LoVo (cell line): ENCODE measurements at places on chromosomes 3 and 15.
A peak's percentile ranks its signal among the peaks of the same experiment; 100 is the strongest.

DNA sequence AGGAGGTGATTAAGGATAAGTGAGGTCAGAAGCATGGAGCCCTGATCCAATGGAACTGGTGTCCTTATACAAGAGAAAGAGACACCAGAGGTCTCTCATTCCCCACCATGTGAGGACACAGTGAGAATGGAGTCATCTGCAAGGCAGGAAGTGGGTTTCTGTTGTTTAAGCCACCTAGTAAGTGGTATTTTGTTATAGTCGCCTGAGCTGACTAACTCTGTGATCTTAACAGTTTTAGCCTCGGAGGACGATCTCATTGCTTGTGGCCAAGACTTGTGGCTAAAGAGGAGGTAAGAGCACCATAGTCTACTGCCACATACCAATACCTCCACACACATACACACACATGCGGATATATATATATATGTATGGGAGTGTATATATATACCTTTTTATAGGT, 73.8 kb downstream of the MCTP2 start:
- DNase-seq = no peak

GRCh38 chr15:98715890-98716443, 67.6 kb downstream of the IGF1R start:
- no peak for DNase-seq

DNA sequence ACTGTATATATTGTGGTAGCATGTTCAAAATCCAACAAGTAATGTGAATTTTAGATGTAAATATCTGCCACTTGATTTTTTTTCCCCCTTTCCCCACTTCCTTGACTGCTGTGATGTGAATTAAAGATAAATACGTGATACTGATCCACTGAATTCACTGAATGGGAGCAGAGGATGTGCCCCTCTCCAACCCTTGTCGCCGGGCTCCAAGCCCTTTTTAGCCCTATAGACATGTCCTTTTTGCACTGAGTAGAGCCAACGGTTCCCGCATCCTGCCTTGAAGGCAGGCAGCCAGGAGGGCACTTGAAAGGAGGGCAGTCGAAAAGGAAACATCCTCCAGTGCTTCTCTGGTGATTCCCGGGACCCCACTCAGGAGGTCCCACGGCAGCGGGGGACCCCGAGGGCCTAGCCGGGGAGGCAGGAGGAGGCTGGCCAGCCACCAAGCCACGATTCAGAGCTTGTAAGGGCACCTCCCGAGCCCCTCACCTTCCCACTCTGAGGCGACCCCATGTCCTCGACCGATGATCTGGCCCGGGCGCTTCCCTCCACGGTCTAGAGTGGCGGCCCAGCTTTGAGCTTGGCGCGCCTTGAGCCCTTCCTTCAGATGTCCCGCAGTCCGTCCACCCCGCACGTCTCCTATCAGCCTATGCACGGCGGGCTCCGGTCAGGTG, 901 bp upstream of the MANF start:
- DNase-seq = peak; percentile 39

GRCh38 chr15:73009066-73010056, 42.9 kb upstream of the NEO1 start:
- DNase-seq = no peak

DNA sequence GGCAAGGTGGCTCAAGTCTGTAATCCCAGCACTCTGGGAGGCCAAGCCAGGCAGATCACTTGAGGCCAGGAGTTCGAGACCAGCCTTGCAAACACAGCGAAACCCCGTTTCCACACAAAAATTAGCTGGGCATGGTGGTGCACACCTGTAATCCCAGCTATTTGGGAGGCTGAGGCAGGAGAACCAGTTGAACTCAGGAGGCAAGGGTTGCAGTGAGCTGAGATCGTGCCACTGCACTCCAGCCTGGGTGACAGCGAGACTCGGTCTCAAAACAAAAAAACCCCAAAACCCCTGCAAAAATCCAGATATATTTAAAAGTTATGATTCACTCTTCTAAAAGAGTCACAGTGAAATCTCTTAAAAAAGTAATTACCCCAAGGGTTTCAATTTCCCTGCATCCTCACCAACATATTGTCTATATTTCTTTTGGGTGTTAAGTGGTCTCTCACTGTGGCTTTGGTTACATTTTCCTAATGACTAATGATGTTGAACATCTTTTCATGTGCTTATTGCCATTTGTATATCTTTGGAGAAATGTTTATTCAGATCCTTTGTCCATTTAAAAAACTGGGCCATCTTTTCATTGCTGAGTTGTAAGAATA, 73.2 kb upstream of the UBP1 start:
- DNase-seq = no peak

DNA sequence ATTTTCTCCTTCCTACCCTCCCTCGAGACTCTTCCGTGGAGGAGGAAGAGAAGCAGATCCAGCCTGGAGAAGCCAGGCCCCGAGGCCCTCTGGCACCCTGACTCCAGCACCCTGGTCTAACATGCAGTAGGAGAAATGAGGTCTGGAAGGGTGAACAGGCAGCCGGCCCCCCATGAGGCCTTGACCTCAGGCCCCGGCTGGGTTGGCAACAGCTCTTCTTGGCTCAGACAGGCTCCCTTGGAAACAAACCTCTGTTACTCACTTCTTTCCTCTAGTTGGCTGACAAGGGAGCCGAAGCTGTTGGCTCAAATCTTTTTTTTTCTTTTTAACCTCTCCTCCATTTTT, 73.4 kb downstream of the CPN2 start:
- no peak for DNase-seq

GRCh38 chr3:69907554-69907953, 92.0 kb upstream of the SAMMSON start:
- no peak for DNase-seq

GRCh38 chr3:31515486-31516284, 17.0 kb upstream of the STT3B start:
- DNase-seq = no peak

DNA sequence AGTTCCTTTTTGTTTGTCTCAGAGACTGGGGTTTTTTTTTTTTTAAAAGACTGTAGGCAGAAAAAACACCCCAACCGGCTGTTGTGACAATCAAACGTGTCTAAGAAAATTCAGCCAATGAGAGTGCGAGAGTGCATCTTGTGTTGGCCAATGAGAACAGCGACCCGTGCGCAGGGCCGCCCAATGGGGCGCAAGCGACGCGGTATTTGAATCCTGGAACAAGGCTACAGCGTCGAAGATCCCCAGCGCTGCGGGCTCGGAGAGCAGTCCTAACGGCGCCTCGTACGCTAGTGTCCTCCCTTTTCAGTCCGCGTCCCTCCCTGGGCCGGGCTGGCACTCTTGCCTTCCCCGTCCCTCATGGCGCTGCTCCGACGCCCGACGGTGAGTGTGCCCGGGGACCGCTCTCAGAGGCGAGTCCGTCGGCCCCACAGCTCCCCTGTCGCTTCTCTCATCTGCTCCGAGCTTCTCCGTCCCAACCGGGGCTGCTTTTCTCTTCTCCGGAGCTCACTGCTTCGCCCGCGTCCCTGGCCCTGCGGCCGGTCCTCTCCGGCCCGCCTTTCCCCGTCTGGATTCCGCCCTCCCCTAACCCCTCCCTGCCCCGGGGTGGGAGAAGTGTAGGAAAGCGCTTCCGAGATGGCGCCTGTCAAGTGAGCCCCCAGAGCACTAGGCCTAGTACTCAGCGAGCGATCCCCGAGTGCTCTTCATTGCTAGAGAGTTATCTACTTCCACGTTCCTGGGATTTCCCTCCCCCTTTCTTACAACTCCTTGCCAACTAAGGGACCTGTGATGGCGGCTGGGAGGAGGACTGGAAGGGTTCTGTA, at the start of gene CCNB2:
TSS of gene CCNB2 (plus strand) at position 235 of the 821 bp plus-strand sequence. CDS start at position 358, 123 bp downstream.
- peak; percentile 96 for DNase-seq

GRCh38 chr3:156576651-156577348, 21.9 kb upstream of the SSR3 start:
- DNase-seq = no peak

DNA sequence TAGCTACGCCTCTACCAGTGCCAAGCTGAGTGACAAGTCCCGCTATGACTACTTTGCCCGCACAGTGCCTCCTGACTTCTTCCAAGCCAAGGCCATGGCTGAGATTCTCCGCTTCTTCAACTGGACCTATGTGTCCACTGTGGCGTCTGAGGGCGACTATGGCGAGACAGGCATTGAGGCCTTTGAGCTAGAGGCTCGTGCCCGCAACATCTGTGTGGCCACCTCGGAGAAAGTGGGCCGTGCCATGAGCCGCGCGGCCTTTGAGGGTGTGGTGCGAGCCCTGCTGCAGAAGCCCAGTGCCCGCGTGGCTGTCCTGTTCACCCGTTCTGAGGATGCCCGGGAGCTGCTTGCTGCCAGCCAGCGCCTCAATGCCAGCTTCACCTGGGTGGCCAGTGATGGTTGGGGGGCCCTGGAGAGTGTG, 5.7 kb downstream of the GRM2 start:
- no peak for DNase-seq

DNA sequence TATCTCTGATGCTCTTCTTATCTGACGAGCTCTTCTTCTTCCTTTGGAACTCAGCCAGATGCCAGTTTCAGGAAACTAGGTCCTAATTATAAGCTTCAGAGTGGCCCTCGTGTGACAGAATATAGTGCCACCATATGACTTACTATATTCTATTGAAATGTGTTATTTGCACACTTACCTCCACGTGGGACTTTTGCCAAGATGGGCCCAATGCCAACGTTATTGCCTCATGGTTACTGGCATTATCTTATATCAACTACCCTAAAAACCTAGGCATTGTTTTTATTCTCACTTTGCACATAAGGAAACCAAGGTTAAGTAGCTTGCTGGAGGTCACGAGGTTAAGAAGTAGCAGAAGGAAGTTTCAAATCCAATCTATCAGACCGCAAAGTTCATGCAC, 71.3 kb upstream of the SLCO3A1 start:
- DNase-seq = no peak

- DNase-seq = no peak
These were observed 49.9 kb downstream of the LINGO1 start for GRCh38 chr15:77582763-77583162.

DNA sequence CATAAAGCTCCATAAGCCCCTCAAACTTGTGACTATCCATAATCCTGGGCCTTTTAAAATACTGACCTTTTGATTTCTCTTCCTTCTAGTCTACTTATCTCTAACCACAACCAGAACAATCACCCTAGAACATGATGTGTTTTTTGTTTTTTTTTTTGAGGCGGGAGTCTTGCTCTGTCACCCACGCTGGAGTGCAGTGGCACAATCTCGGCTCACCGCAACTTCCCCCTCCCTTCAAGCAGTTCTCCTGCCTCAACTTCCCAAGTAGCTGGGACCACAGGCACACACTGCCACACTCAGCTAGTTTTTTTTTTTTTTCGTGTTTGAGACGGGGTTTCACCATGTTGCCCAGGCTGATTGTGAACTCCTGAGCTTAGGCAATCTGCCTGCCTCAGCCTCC, 25.1 kb downstream of the VPS39 start:
- no peak for DNase-seq

- DNase-seq = no peak
These were observed 1187.6 kb downstream of the SI start for GRCh38 chr3:163890661-163891060.

- no peak for DNase-seq
These were observed 461.7 kb upstream of the DPH6 start for GRCh38 chr15:36007699-36008098.

DNA sequence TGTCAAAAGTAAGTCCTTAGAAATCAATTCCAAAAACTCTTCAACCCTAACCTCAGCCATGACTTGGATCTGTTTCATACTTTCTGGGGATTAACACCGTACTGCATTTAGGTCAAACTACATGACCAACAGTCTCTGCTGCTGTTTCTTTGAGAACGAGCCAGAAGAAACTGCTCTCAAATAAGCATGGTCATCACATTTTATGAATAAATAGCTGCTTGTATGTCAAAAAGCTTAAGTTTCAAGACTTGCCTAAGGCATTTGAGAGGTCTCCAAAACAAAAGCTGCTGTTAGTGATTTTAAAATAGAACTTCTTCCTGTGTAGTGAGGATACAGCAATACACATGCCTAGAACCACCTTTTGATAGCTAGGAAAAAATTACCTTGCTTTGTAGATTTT, 166.3 kb upstream of the CHRM5 start:
- DNase-seq = no peak

DNA sequence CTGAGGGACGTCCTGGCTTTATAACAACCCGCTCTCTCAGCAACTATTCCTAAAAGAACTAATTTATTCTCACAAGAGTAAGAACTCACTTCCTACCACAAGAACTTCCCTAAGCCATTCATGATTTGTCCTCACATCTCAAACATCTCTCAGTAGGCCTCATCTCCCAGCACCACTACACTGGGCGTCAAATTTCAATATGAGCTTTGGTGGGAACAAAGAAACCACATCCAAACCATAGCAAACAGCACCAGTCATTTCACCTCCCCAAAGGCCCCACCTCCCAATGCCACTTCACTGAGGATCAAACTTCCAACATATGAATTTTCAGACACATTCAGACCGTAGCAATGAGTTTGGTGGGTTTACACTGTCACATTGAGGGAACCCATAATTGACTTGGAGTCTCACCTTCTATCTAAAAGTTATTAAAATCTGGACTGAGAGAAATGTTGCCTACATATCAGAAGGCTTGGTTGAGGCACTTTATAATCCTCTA, 116.4 kb upstream of the AGBL1 start:
- no peak for DNase-seq

DNA sequence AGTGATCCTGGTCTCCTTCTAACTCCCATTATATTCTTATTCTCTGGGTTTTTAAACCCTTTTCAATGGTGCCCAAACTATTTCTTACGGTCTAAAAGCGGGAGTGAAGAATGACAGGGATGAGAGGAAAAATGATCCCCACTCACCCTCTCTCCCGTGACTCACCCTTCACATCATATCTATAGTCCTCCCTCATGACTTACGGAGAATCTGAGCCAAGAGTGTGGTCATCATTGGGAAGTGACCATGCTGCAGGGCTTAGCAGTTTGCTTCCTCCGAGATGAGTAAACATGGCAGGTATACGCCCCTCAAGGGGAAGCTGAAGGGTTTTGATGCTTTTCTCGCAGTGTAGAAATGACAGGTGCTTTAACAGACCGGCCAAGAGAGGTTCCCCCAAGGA, 274.0 kb downstream of the RYR3 start:
- peak; percentile 5 for DNase-seq

GRCh38 chr3:71312461-71312860, 271.1 kb downstream of the FOXP1 start:
- DNase-seq = no peak

DNA sequence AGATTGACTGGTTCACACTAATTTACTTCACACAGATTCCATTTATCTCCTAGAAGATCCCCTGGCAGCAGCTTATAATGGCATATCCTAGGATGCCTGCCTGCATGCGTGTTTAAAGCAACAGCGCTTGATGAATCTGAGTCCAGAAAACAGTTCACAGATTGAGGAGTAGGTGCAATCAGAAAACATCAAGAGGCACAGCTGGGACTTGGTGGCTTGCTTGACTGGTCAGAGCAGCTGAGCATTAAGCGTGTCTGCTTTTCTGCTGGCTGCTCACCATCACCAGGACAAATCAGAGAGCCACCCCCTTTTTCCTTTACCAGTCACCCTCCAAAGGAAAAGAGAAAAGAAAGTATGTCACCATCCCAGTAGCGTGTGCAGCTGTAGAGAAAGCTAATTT, 223.6 kb downstream of the WDR72 start:
- no peak for DNase-seq

- DNase-seq = no peak
These were observed 188.4 kb downstream of the ABHD5 start for GRCh38 chr3:43879166-43879565.
